NT2/D1 (cell line): ENCODE measurements at places on chromosomes 5 and 9.

- no peak for DNase-seq
These were observed 136.0 kb downstream of the EPB41L4A start for GRCh38 chr5:112283034-112283582.

- DNase-seq: no peak
These were observed 44.5 kb downstream of the PLPP7 start for GRCh38 chr9:131333771-131334628.

DNA sequence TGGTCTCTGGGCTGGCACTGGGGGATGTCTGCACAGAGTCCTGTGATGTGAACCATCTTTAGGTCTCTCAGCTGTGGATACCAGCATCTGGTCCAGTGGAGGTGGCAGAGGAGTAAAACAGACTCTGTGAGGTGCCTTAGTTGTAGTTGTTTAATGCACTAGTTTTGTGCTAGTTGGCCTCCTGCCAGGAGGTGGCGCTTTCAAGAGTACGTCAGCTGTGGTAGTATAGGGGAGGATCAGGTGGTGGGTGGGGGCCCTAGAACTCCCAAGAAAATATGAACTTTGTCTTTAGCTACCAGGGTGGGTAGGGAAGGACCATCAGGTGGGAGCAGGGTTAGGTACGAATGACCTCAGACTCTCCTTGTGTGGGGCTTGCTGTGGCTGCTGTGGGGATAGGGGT lies 197.1 kb downstream of the TMC1 start:
- DNase-seq: no peak

GRCh38 chr5:101561018-101561417 lies 657.9 kb upstream of the ST8SIA4 start:
- no peak for DNase-seq

- DNase-seq: peak; percentile 20
These were observed 168.8 kb downstream of the GABBR2 start for GRCh38 chr9:98539954-98540353.

DNA sequence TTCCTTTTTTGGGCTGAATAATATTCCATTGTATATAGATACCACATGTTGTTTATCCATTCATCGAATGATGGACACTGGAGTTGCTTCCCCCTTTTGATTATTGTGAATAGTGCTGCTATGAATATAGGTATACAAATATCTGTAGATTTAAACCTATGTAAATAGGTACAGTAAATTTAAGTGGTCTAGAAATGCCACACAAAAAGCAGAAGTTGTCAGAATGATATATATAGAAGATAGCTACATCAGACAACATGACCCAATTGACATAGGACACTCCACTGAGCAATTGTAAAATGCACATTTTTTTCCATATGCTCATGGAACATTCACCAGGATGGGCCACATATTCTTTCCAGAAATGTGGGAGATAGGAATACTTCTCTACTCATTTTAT lies 77.6 kb downstream of the SMIM15 start:
- no peak for DNase-seq

DNA sequence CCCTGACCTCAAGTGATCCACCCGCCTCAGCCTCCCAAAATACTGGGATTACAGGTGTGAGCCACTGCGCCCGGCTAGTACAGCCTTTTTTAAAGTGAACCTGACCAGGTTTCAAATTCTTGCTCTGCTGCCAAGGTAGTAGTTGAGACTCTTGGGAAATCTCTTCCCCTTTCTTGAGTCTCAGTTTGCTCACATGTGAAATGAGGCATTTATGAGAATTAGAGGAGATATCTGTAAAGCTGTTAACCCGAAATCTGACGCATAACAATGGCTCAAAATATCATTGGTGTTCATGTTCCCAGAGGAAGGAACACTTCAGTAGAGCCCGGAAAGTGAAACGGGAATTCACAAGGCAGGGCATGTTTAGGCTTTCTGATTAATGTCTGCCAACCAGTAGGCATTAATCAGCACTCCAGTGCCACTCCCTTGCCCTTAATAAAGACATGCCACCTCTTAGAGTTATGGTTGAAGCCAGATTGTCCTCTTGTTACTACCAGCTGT lies 1.5 kb downstream of the ARPC5L start:
- DNase-seq: no peak

DNA sequence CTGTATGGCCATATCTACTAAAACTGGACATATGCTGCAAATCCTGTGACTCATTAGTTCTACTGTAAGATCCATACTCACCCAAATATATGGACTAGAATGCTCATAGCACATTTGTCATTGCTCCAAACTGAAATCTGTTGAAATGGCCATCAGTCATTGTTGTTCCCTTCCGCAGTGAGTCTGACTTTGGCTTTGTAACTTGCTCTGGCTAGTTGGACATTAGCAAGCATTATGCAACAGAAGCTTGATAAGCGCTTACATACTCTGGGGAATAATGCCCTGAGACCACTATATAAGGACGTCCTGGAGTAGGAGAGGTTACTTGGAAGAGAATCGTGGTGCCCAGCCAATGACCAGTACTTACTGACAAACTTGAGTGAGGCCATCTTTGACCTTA lies 9.0 kb downstream of the KIAA1958 start:
- DNase-seq: no peak

DNA sequence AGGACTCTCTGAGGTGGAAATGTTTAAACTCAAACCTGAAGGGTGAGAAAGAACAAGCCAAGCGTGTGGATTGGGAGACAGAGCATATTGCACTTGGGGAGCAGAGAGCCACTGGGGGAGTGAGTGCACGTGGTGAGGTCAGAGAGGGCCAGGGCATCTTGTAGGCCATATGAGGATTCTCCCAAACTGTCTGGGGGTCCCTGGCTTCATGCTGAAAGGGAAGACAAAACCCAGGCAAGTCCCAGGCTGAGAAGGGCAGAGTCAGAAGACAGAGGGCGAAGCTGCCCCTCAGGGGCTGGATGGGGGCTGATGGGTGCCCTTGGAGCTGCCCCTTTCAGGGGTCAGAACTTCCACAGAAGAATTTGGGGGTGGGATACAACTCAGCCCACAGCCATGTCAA lies 215.3 kb upstream of the S1PR3 start:
- no peak for DNase-seq

- DNase-seq: no peak
These were observed 2.4 kb upstream of the ZSWIM6 start for GRCh38 chr5:61329550-61330128.

GRCh38 chr5:1814183-1815020 lies 13.2 kb downstream of the NDUFS6 start:
- no peak for DNase-seq
